Cardiac septum (tissue), 1 donor: ENCODE measurements at places on chromosomes 4 and X. TPM values are rescaled to one million over a fixed set of nuclear protein-coding genes. Genes with fewer than 3 reads are reported as not detected.

Gene SPANXA1
- not detected for total RNA-seq

Gene DGKK
- not detected for total RNA-seq

Gene ATP1B4
- 16.9 TPM for total RNA-seq

Gene HAUS7
- total RNA-seq, result 13.4 TPM

Gene EIF1AX
- total RNA-seq, result 75.4 TPM

Gene PCSK1N
- total RNA-seq, result 4.1 TPM

Gene F8A3
- total RNA-seq, result 0.19 TPM

Gene OPRPN
- total RNA-seq, result not detected

Gene SCLT1
- total RNA-seq, result 9.6 TPM

Gene TMEM255A
- total RNA-seq, result 0.48 TPM

Gene GASK1B
- 90.6 TPM for total RNA-seq

Gene APLN
- total RNA-seq, result 6.2 TPM

Gene SYN1
- 12.1 TPM for total RNA-seq

Gene SSX4
- not detected for total RNA-seq

Gene ZNF711
- total RNA-seq, result 1.9 TPM

Gene RPL39
- total RNA-seq, result 733 TPM

Gene RTL3
- 0.24 TPM for total RNA-seq

Gene PDE5A
- total RNA-seq, result 20.0 TPM

Gene ANK2
- 208 TPM for total RNA-seq

Gene EIF2S3
- total RNA-seq, result 105 TPM

Gene AFM
- total RNA-seq, result not detected

Gene DUSP9
- total RNA-seq, result not detected

Gene AR
- 12.7 TPM for total RNA-seq

Gene KLHL34
- total RNA-seq, result 9.1 TPM

Gene XAGE2
- not detected for total RNA-seq

Gene CACNA1F
- 0.08 TPM for total RNA-seq

Gene ENPEP
- total RNA-seq, result 5.3 TPM

Gene GLRB
- total RNA-seq, result 23.1 TPM

Gene LIMCH1
- total RNA-seq, result 291 TPM

Gene EXOC1L
- not detected for total RNA-seq

Gene IL2
- not detected for total RNA-seq

Gene WNK3
- 0.65 TPM for total RNA-seq

Gene ETNPPL
- 0.75 TPM for total RNA-seq

Gene CSN1S1
- not detected for total RNA-seq

Gene LINC00632
- total RNA-seq, result 191 TPM

Gene POU4F2
- total RNA-seq, result not detected

Gene MAOB
- total RNA-seq, result 111 TPM

Gene PHEX
- total RNA-seq, result 0.11 TPM

Gene NDNF
- 5.1 TPM for total RNA-seq
